NCI-H1092 (cell line): ENCODE measurements at places on chromosomes 3 and 15.

- DNase-seq = no peak
Observed at GRCh38 chr3:72442759-72443158, 405.5 kb downstream of the SHQ1 start.

DNA sequence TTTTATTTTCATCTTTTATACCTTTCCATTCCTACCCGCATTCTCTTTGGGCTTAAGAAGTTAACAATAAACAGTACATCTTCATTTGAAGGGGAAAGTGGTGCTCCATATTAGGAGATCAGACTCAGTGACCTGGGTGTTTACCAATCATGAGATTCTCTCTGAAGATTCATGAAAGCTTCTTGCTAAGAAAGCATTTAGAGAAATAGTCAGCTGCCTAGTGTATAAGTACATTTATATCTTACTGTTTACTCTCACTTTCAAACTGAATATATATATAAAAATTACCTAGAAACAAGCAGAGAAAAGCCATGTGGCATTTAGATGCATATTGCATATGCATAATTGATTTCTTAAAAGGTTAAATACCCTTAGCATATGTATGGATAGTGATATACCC is 100.5 kb downstream of the KCNH8 start:
- no peak for DNase-seq

GRCh38 chr15:89408372-89409183 is 74.0 kb upstream of the POLG start:
- no peak for DNase-seq

DNA sequence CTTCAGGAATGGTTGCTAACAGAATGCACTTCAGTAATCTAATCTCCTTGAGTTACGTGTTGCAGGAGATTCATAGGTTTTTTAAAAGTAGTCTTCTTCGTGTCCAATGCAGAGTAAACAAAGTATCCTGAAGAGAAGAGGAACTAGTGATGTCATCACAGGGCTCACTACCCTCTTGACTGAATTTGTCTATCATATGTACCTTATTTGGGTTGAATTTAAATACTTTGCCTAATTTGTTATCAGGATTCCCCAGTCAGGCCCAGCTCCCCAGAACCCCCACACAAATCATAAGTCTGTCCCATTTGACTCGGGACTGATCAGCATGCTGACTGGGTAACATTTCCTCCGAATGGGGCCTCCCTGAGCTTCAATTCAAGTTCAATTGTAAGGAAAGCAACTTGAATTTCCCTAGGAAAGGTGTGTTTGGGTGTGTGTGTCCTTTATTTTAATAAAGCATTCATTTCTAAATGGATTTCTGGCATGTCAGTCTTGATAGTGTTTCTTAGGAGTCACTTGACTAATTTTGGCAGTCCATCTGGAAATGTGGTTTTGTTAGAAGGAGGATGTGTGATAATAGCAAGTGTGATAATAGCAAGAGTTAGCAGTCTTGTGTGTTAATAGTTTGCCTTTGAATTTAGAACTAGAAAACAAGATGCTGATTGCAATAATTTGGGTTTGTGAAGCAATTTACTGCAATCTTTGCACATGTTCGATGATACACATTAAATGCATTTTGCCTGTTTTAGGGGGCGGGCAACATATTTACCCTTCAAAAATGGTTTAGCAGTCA is 21.9 kb downstream of the OXNAD1 start:
- DNase-seq = no peak

DNA sequence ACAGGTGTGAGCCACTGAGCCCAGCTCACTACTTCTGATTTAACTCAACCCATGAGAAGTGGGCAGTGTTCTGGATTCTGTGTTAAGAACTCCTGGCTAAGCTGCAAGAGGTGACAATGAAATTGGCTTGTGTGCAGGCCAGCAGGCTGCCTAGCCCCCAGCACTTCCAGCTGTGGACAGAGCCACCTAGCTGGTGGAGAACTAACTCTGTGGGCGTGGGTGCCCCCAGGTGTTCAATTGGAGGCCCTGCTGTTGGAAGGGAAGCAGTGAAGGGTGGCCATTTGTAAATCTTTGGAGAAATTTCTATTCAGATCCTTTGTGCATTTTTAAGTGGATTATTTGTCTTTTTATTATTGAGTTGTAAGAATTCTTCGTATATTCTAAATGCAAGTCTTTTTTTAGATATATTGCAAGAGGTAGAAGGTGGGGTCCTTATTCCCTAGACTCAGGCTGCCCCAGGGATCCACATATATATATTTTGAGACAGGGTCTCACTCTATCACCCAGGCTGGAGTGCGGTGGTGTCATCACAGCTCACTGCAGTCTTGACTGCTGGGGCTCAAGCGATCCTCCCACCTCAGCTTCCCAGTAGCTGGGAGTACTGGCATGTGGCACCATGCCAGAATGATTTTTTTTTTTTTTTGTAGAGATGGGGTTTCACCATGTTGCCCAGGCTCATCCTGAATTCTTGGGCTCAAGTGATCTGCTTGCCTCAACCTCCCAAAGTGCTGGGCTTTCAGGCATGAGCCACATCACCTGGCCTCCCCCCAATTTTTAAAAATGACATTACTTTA is 7.2 kb upstream of the SCAMP5 start:
- DNase-seq = peak; percentile 26

GRCh38 chr15:33001926-33002325 is 192.6 kb downstream of the FMN1 start:
- no peak for DNase-seq

DNA sequence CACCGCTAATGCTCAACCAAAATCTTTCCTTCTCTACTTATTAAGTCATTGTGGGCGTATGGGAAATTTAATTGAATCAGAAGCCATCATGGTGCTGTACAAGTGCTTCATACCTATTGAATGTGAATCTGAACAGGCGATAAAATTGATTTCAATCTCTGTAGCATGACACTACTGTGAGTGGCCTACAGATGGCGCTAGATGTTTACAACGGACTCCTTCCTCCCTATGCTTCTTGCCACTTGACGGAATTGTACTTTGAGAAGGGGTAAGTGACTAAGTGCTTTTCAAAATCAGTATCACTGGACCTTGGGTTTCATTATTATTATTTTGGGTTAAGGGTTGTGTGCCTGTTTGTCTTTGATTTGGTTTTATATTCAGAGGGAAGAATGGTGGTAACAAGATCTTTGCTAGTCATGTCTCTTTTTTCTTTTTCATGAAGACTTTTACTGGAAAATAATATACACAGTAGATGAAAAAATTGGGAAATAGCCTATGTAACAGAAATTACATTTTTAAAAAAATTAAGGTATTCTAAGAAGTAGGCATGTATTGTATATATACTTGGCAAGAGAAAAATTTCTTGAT is 35.4 kb downstream of the ACP3 start:
- DNase-seq = peak; percentile 43

DNA sequence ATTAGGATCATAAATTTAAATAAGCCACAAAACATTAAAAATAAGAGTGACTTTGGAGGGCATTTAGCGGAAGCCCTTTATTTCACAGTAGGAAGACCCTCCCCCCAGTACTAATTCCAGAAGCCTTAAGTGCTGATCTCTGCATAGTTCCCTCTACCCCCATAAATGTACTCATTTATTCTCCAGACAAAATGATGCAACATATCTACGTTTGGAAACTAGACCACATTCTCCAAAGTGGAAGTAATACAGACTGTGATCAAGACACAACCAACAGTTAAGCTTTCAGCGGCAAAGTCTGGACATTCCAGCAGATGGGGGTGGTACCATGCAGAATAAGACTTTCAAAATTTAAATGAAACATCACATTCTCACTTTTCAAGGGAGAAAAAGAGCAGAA is 44.8 kb upstream of the RPS17 start:
- no peak for DNase-seq

DNA sequence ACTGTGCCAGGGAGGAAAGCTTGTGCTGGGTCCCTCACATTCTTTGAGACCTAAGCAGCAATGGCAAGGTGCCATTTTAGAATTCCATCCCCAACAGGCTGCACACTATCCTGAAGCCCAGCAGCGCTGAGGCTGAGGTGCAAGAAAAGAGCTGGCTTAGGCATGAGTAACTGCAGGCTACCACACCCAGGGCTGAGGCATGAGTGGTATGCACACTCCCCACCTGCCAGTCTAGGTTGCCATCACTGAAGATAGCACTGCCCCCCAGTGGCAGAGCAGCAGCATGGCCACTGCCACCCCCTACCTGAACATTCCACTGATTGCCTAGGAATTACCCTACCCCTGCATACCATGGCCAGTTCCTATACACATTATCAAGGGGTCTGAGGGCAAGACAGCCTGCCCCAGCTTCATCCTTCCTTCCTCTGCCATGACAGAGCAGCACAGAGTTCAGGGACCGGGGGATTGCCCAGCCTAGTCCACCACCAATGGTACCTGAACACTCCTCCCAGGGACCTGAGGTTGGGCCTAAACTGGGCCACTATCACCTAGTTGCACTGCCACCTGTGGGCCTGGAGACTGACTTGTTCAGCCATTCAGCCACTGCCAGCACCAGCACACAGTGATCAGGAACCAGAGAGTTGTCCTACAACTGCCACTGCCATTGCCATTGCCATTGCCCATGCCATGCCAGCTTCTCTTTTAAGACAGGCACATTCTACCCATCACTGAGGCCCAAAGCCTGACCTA is 129.8 kb downstream of the SATB1 start:
- DNase-seq = no peak

GRCh38 chr15:49152552-49153312 is 2.7 kb downstream of the COPS2 start:
- DNase-seq = no peak

DNA sequence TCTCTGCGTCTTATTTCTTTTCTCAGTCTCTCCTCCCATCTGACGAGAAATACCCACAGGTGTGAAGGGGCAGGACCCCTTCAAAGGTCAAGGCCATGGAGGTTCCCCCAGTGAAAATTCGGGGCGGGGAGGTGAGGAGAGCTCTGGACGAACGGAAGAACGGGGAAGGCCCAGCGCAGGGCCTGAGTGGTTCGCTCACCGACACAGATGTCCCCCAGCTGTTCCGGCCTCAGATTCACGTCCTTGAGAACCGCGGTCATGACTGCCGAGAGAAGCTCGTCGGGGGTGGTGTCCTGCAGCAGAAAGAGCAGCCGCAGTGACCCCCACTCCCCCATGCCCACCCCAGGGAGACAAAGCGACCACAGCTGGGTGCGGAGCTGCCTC is 542 bp downstream of the ACAA1 start:
- DNase-seq = no peak
